AG04450 (cell line): ENCODE measurements at places on chromosomes 5 and 9.

- no peak for DNase-seq
These were observed 15.6 kb downstream of the NDUFAF2 start for GRCh38 chr5:60960591-60960990.

- DNase-seq, result no peak
These were observed 220.8 kb upstream of the DAPK1 start for GRCh38 chr9:87276851-87277261.

- DNase-seq, result no peak
These were observed 412 bp downstream of the PHF24 start for GRCh38 chr9:34958411-34958982.

GRCh38 chr9:114105236-114105635 is 6.1 kb upstream of the KIF12 start:
- no peak for DNase-seq

DNA sequence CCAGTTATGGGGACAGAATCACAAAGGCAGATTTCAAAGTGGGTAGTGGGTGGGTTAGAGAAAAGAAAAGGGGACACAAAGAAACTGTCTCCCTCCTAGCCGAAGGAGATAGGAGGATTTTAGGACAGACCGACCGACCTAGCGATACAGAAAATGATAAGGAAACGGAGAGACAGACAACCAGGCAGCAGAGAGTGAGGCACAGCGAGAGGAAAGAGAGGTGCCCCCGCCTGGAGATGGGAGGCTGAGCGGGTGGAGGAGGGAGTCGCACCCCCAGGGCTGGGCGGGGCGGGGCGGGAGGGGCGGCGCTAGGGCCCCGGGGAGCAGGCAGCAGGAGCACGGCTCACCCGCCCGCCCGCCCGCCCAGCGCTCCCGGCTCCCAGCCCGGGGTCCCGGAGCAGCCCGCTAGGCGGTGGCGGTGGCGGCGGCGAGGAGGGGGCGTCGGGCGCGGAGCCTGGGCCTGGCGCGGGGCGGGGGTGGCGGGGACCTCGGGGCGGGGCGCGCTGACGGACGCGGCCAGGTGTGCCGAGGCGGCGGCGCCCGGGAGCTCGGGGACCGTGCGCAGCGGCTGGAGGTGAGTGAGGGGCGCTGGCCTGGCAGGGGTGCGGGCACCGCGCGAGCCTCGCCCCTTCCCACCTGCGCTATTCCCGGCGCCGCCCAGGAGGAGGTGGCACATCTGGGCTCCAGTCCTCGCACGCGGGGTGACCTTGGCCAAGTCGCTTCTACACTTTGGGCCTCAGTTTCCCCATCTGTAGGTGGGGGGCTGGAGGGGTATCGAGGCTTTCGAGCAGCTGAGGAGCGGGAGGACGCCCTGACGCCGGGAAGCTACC is 15.9 kb upstream of the SYNPO start:
- DNase-seq, result no peak

DNA sequence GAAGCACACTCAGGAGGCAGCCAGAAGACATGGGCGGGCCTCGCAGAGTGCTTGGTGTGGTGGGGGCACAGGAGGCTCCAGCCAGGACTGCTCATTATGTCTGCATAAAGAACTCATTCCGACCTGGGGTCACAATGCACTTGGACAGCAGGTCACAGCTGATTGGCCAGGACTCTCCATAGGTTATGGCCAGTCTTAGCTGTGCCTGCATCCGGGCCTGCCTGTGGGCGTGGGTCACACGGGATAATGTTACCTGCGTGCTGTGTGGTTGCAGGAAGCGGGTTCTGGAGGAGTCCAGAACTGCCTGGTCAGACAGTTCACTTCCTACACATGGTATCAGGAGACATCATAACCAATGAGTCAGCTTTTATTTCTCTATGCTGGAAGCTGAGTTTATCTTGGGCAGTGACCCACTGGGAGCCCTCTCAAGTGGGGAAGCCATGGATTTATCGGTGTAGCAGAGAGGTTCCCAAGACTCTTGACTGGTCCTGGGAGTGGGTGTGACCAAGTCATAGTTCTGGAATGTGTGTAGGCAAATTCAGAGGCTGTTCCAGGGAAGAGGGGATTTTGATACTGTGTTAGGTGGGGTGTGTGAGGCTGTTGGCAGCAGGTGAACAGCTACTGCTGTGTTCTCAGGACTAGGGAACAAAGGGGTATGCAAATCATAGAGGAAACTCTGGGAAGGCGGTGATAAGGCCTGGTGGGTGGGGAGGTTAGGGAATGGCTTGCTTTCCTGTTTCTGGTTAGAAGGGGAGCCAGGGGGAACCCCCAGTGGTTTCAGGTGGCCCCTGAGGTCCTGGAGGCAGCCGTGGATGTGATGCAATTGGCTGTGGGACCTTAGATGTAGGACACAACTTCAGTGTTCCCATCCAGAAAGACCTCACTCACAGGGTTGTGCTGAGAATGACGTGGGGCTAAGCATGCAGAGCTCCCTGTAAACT is 51.3 kb downstream of the ARHGEF37 start:
- DNase-seq, result peak; percentile 37

DNA sequence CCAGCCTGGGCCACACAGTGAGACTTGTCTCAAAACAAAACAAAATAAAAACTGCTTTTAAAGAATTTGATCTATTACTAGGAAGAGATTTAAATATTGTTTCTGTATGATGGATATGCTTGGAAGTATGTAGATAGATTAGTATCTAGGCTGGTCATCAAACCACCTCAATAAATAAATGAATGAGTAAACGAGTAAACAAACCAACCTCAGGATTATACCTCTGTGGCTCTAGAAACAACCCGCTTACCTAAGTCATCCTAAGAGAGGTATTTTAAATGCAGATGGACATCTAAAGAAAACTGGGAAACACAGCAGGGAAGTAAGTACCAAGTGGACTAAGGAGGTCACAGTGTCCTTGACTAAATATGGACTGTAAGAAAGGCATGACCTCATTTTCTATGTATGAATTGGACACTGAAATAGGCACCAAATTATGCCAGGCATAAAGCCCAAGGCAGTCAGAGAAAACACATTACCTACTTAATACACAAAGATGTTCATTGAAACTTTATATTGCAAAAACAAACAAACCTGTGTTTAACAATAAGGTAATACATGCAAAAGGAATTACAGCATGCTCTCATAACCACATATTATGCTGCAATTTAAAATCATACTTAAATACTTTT is 7.3 kb downstream of the ANKH start:
- DNase-seq, result no peak

DNA sequence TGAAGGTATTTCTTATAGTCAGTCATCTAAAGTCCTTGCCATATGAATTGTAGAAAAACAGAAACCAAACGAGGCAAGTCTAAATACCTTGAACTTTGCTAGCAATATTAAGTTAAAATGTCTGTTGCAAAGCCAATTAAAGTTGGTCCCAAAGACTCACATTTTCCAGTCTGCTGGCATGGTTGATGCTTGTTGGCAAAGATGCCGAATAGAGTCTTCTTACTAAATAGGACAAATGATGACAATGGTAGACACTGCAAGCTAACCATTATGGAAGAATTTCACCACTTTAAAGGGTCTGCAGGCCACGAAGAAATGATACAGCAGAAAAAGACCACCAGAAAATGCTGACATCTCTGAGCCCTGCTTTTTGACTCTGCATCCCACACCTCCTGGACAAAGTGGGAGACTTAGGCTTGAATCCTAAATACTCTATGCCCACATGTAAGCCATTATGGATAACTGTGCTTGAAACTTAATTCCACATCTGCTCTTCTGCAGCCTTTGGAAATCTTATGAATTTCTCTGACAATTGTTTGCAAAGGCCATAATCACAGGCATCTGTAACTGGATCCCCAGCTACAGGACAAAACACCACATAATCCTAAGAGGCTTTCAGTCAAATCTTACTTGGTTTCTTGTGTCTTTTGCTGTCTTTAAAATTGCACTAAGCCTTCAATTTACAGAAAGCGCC is 61.3 kb downstream of the LHFPL2 start:
- no peak for DNase-seq

- DNase-seq, result no peak
These were observed 120.1 kb downstream of the XRCC4 start for GRCh38 chr5:83197326-83197967.

DNA sequence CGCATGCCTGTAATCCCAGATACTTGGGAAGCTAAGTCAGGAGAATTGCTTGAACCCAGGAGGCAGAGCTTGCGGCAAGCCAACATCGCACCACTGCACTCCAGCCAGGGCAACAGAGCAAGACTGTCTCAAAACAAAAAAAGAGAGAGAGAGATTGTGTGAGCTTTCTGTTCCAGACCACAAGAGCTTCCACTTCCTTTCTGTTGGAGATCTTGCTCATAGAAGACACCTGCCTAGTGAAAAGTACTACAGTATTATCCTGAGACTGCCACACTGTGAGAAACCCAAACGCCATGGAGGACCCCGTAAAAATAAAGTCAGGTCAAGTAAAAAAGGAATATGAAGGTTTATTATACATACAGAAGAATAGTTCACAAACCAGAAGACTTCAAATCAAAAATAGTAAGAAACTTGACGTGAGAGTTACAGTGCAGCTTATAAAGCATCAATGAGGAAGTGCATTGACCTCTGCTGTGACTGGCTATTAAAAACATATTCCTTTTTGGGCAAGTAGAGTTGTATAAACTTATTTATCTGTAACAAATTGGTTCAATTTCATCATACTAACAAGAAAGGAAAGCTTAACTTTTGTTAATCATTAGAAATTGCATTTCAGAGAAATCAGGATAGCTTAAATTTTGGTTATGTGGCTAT is 4.3 kb upstream of the EMB start:
- no peak for DNase-seq

DNA sequence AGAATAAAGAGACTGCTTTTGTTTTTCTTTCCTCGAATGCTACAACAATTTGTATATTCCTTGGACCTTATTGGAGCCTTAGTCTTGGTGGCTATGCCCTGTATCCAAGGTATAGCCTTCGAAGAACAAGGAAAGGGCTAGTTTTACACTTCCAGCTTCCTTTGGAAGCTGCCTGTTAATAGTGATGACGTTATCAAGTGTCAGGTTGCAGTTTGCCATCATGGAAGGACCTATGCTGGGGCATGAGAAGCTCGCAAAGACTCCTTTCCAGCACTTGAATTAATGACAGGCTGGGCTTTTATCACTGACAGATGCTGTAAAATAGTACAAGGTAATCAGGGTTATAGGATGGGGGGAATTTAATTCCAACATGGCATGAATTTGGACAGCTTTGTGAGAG is 157.9 kb downstream of the KDM4C start:
- DNase-seq, result no peak

DNA sequence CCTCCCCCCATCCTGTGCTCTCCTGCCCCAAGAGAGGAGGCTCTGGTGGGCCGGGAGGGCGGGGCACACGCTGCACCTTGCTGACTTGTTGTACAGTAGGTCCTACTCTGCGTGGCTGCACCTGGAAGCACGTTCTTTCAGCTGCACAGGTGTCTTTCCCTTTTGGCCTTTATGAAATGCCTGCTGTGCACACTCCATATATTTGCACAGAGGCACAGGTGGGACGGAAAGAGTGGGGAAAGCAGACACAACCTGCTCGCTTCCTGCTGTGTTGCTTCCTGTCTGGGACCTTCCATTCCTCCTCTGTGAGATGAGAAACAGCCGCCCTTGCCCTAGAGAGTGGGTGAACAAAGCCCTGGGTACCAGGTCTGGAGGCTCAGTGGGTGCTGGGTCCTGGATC is 4.8 kb downstream of the USP20 start:
- DNase-seq, result no peak

DNA sequence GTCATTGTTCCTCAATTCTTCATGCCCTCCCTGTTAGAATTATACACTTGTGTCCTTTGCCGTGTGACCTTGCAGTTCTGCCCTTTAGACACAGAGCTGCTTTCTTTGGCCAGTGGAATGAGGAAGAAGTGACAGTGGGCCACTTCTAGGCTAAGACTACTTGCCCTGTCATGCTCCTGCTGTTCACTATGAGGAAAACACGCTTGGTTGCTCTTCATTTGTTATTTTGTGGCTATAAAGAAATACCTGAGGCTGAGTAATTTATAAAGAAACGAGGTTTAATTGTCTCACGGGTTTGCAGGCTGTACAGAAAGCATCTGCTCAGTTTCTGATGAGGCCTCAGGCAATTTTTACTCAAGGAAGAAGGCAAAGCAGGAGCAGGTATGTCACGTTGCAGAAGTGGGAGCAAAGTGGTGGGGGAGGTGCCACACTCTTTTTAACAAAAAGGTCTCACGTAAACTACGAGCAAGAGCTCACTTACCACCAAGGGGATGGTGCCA is 279.1 kb upstream of the DMAC1 start:
- no peak for DNase-seq

- no peak for DNase-seq
These were observed 94.2 kb upstream of the FBN2 start for GRCh38 chr5:128632264-128632663.

DNA sequence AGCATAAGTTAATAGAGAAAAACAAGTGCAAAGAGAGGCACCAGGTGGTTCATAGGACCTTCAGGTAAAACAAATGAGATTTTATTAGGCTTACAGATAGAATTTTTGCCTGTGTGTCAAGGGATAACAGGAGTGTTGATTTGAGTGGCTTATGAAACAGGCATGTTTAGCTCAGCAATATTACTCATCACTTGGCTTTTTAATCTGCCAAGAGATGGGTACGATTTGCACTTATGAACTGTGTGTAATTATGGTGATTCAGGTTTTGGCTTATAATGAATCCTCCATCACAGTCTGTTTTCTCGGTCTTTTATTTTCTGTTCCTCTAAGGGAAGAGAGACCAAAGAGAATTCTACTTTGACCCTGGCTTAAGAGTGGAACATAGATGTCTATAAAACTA is 199.3 kb downstream of the DMRTA1 start:
- DNase-seq, result no peak

DNA sequence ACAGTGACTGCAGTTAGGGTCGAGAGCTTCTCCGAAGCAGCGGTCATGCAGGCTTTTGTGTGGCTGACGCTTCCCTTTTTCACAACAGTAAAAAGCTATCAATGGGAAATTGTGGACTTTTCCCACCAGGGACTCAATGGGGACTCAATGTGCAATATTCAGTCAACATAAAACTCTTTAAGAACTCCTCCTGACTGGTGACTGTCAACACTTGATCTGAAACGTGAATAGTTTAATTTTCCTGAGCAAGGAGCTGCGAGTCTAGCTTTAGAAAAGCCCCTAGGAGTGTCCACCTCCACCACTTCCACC is 28.7 kb downstream of the EXOC3 start:
- DNase-seq, result no peak

DNA sequence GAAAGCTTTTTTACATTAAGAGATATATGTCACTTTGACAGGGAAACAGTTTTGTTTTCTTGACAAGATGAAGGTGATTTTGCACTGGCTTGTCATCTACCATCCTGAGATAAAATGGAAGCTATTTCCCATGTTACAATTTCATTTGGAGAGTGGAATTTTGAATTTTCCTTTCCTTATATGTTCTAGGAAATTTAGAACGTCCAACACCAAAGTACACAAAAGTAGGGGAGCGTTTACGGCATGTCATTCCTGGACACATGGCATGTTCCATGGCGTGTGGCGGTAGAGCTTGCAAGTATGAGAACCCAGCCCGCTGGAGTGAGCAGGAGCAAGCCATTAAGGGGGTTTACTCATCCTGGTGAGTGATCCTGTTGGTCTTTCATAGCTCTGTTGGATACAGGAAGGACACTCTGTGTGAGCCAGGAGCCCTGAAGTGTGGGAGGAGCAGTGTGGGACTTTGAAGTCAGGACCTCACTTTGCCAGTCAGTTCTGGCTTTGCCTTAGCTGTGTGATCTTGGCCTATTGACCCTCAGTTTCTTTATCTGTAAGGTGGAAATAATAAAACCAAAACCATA is 887 bp downstream of the PTPDC1 start:
- no peak for DNase-seq
